ENCODE measurements at places on chromosomes 6 and 20.

DNA sequence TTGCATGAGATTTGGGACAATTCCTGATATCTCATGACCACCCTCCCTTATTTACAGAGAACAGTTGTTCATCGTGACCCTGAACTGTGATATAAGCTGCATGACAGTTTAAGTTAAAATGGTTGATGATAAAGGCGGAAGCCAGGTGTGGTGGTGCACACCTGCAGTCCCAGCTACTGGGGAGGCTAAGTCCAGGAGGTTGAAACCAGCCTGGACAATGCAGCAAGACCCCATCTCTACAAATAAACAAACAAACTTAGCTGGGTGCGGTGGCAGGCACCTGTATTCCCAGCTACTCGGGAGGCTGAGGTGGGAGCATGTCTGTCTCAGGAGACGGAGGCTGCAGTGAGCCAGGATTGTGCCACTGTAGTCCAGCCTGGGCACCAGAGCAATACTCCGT is 24.1 kb downstream of the COL20A1 start:
- no peak for DNase-seq

- DNase-seq = no peak
These were observed 1.1 kb upstream of the SLC32A1 start for GRCh38 chr20:38723017-38723847.

DNA sequence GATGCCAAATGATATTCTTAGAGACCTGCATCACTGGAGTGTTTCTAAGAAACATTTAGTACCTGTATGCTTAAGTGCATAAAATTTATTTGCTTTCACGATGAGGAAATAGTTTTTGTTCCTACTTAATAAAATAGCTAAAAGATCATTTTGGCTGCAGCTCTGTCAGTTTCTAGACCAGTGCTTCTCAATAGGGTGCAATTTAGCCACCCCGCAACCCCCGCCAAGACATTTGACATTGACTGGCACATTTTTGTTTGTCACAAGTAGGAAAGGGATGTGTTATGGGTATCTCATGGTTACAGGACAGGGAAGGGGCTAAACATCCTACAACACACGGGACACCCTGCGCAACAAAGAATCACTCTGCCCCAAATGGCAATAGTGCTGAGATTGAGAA is 335.7 kb upstream of the HSF2 start:
- DNase-seq = no peak

DNA sequence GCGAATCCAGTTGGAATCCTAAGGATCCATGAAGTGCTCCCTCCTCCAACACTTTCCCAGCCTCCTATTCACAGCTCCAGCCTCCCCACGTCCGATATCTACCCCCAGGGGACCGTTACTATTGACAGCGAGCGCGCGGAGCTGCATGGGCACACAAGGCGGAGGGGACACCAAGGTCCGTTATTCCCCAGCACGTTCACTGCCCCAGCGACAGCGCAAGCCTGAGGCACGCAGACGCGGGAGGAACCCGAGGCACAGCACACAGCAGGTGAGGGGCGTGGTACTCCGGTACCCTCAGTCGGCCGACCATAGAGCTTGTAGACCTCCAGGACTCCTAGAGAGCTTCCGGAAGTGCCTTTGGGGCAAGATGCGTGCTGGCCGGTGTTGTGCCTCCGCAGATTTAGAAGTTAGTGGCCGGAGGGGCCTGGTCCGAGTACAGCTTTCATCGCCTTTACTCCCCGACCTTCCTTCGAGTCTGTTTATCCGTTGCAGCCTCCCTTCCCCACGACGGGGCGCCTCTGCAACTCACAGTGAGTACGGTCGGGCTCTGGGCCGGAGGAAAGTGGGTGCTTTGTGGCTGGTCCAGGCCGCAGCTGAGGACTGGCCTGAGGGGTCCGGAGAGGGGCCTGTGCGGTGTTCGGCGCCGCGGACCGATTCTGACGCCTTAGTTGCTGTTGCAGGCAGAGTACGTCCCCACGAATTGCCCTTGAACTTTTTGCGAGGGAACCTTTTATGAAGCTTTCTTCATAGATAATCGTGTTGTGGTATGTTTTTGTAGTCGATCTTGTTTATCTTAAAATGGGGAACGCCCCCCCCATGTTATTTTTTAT is at the start of gene ZKSCAN8:
Gene ZKSCAN8 (plus strand): TSS at position 384 of the 830 bp plus-strand sequence. CDS start 6,525 bp downstream, outside the sequence.
- DNase-seq = peak; percentile 86

- DNase-seq = no peak
These were observed 30.1 kb downstream of the CDYL start for GRCh38 chr6:4806337-4806725.

DNA sequence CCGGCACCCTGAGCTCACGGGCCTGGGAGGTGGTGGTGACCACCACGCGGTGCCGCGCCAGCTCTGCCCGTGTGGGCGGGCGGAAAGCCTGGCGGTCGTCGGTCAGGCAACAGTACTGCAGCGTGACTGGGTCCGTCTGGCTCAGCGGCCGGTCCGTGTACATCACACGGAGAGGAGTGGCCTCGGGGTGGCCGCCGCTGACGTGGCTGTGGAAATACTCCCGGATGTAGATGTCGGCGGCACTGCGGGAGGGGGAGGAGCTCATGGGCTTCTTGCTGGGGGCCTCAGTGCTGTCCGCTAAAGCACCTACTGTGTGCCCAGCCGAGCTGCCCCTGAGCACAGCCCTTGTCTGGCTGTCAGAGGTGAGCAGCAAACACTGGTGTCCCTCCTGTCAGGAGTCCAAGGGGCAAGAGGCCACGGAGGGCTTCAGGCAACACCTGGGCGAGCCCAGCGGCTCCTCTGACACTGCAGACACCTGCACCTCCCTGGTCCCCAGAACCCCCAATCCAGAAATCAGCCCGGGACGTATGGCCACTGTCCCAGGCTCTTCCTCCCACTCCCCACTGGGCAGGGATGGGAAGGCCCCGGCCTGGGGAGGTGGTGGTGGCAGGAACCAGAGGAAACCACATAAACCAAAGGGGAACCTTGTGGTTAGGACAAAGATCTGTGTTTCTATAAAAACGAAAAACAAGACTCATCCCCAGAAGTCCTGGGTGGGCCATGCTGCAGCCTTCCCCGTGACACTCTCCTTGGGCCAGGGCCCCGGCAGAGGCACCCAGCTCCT is 6.5 kb downstream of the HELZ2 start:
- peak; percentile 91 for DNase-seq

- no peak for DNase-seq
These were observed 46.8 kb upstream of the RREB1 start for GRCh38 chr6:7060769-7061516.

GRCh38 chr6:29776684-29777083 is 50.9 kb upstream of the HLA-G start:
- no peak for DNase-seq

GRCh38 chr20:41387444-41387851 is 20.8 kb upstream of the EMILIN3 start:
- DNase-seq = no peak

GRCh38 chr6:88483424-88483823 is 317.3 kb upstream of the CNR1 start:
- no peak for DNase-seq

DNA sequence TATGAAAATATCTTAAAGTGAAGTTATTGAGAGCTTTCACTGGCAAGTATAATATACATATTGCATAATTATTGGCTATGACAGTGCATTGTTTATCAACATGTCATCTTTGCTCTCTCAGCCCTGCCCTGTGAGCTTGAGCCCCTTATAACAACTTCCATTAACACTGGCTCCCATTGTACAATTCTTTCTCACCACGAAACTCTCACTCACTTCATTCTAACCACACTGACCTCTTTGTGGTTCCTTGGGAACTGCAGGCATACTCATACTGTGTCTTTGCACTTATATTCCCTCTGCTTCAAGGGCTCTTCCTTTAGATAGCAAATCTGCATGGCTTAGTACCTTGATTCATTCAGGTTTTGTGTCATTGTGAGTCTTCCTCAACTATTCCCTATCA is 411.8 kb downstream of the CDKAL1 start:
- no peak for DNase-seq

DNA sequence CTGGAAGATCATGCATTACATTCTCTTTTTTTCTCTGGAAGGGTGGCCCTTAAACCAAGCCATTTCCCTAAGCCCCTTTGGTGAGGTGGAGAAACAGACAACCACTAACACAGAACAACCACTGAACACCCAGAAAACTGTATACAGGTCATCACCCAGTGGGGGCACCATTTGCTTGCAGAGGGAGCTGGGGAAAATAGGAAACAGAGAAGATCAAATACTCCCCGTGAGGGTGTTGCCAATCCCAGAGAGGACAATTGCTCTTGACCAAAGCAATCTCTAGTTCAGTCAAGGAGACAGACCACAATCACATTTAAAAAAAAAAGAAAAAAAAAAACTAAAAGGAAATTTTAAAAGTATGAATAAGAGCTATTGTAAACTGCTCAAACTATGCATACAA is 865 bp upstream of the DAAM2 start:
- DNase-seq = no peak

- no peak for DNase-seq
These were observed 12.5 kb downstream of the PRDM1 start for GRCh38 chr6:106098383-106099234.

DNA sequence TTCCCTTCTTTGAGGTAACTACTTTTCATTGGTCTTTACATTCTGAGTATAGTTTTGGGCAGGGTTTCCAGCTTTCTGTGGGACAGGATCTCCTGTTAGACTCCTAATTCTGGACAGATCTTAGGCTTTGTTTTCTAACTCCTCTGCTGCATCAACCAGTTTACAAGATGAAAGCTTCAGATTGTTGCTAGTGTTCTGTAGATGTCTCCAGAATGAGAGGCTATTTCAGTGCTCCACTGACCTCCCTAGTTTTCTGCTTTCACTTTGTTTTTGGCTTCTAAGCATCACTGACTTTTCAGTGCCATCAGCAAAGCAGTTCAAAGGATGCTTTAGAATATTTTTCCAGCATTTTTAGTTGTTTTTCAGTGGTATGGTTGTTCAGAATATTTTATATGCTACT is 101.4 kb downstream of the LIN28B start:
- no peak for DNase-seq

- DNase-seq = no peak
These were observed 35.6 kb downstream of the B4GALT5 start for GRCh38 chr20:49677777-49678758.

DNA sequence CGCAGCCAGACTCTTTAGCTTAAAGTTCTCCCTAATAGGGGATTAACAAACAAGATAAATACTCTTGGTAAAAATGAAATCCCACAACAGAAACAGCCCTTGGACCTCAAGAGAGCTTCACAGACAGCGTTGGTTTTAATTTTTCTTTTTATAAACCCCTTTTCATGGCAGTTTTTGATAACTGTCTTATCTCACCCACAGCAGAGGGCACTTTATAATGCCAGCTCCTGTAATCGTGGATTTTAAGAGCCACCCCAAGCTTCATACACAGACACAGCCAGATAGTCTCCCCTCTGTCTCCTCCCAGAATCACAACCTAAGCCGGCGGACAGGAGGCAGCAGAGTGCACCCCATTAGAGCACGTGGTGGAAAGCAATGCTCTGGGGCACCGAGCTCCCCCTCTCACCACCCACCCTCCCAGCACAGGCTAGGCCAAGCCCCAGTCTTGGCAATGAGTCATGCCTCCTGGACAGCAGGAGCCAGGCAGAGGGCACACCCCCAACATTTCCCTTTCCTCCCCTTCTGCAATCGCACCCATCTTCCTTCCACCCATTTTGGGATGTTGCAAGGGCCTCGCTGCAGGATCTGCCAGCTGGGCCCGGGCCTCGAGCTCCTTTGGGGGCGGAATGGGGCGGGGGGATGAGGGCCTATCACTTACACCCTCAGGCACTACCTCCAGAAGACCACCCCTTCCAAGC is 2.4 kb downstream of the JAG1 start:
- DNase-seq = peak; percentile 86

GRCh38 chr6:108625581-108625980 is 64.9 kb downstream of the FOXO3 start:
- no peak for DNase-seq

- no peak for DNase-seq
These were observed 70.9 kb upstream of the ASCC3 start for GRCh38 chr6:100952006-100952405.

GRCh38 chr20:57985278-57985677 is 243.2 kb downstream of the ANKRD60 start:
- no peak for DNase-seq

DNA sequence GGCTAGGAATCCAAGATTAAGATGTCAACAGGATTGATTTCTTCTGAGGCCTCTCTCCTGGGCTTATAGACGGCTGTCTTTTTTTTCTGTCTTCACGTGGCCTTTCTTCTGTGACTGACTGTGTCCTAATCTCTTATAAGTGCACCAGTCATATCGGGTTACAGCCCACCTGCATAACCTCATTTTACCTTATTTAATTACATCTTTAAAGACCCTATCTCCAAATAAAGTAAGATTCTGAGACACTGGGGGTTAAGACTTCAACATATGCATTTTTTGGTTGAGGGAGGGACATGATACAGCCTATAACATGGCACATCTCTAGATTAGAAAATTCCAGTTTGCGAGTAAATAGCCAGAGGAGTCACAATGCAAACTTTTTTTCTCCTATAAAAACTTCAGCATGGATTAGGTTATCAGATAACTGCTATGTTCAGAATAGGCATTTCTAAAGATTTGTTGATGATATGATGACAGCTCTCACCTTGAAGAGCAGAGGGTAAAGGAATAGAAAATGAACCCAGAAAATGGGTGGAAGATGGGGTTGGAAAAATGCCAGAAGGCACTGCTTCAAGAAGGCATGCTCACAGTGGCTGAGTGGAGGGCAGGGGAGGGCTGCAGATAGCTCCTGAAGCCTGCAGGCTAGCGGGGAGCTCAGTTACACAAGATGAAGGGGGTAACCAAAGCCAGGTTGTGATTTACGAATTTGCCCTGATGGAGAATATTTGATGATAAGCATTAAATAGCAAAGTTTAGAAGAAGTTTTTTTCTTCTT is 8.7 kb upstream of the PDE7B start:
- no peak for DNase-seq

DNA sequence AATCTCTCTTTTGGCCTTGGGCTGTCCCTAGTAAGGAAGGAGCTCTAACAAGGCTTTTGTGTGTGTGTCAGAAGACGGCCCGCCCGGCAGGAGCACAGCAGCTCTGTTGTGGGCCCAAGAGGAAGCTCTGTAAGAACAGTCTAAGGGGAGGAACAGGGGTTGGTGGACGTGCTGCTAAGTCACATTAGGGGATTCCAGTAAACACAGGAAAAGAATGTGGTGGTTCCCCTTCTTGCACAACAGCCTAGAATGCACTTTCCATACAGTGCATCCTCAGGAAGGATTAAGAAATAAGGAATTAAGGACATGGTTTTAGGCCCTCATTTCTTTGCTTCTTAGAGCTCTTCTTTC is 114.5 kb downstream of the RNF144B start:
- DNase-seq = peak; percentile 81

DNA sequence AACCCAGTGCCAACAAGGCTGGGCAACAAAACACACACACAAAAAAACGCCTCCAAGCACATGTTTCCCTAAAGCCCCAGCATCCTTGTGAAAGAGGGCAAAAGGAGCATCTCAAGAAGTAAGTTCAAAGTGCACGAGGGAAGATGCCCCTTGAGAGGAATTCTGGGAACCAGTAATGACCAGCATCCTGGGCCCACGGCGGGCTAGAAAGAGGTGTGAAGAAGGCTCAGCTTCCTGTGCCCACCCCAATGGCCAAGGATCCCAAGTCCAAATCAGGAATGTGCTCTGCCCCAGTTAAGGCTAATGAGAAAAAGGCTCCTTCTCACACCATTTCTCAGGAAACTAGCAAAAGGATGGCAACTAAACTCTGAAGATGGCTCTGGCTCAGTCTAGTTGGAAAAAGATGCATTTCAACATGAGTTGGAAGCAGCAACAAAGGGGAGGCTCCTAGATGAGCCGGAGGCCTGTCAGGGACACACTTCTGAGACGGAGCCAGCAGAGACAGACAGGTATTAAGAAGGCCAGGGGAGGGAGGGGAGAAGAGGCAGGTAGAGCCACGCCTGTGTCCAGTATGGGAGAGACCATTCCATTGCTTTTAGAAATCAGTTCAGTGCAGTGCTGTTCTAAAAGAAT is 3.2 kb downstream of the RIMS4 start:
- no peak for DNase-seq

- DNase-seq = no peak
These were observed 3.9 kb downstream of the PTPRK start for GRCh38 chr6:128516514-128516898.

Data from cardiac septum (tissue), 1 donor.